ENCODE measurements at places on chromosomes 3 and 15.

DNA sequence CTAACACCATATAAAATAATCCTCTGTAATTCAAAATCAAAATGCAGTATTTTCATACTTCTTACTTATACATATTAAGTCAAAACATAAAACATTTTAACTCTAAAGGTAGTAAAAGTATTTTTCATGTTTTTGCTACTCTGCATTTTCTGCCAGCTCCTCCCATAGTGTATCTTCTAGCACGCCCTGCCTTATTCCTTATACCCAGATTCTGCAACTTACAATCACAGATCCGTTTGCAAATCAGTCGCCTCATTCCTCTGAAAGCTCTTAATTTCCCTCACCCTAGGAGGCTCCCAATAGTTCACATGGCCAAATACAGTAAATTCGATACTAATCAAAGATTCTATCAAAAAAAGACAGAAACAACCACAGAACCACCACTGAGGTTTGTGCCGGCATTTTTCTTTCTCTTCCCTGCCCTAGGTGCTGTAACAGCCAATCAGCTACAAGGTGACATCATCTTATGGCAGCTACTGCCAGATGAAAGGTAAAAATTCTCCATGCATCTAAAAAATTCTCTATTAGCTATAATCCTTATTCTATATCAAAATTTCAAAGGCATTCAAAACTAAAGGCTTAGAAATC lies 72.9 kb downstream of the CLASP2 start:
- peak; percentile 39 for DNase-seq

GRCh38 chr15:55526559-55527036 lies 18.6 kb upstream of the DNAAF4 start:
- DNase-seq = peak; percentile 59

DNA sequence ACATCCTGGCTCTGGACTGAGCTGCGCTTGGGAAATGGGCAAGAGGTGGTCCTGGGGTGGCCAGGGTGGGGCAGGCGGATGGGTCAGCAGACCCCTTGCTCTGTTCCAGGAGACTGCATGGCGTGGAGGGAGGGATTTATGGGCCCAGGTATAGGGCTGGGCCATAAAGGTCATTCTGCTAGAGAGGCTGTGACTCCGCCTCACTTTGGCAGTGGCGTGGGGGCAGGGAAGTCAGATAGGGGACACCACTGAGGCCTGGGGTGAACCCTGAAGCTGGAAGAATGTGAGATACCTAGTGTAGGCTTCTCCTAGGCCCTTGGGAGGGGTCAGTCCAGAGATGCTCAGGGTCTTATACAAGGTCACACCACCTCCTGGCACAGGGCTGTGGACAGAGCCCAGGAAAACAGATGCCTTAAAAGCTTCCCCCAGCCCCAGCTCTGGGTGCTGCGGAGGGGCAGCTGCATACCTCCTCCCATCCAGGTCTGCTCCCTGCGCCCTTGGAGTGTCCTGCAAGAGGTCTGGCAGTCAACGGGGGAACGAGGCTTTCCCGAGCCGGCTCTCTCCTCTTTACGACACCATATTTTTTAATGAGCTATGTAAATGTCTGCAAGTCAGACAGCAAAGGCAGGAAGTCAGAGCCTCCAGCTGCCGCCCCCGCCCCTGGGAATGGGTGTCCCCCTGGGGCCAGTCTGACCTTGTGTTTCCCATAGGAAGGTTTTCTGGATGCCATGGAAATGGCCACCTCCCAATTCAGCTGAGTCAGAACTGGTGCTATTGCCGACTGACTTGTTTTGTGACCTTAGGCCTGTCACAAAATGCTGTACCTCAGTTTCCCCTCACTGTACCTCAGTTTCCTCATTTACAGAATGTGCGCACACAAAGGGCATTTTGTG lies 26.3 kb downstream of the LINGO1 start:
- DNase-seq = peak; percentile 16

- peak; percentile 42 for DNase-seq
Observed at GRCh38 chr3:107206141-107206540, 171.1 kb upstream of the CCDC54 start.

DNA sequence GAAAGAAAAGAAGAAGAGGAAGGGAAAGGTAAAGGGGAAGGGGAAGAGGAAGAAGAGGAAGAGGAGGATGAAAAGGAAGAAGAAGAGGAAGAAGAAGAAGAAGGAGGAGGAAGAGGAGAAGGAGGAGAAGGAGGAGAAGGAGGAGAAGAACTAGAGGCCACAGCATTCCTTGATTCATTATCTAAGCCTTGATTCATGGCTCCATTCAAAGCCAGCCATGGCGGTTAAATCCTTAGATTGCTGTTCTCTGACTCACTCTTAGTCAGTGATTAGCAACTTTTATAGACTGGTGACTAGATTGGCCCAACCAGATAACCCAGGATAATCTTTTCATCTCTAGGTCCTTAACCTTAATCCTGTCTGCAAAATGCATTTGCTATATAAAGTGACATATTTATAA lies 47.6 kb downstream of the OSTN start:
- peak; percentile 77 for DNase-seq

GRCh38 chr3:156258301-156258700 lies 137.9 kb downstream of the KCNAB1 start:
- no peak for DNase-seq

DNA sequence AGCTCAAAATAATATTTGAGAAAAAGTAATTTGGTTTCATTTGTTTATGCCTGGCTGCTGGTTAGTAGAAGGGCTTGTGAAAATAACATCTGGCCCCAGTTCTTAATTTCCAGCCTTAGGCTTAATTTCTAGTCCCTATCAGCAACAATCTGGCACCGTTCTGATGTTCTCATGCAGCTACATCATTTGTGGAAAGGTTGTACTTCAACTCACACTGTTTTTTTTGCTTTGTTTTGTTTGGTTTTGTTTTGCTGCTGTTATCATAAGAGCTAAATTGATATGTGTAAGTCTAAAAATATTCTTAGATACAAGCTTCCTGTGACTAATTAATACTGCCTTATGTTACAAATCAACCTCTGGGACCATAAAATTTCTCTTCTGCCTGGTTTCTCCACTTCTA lies 8.9 kb downstream of the CPA3 start:
- DNase-seq = no peak

DNA sequence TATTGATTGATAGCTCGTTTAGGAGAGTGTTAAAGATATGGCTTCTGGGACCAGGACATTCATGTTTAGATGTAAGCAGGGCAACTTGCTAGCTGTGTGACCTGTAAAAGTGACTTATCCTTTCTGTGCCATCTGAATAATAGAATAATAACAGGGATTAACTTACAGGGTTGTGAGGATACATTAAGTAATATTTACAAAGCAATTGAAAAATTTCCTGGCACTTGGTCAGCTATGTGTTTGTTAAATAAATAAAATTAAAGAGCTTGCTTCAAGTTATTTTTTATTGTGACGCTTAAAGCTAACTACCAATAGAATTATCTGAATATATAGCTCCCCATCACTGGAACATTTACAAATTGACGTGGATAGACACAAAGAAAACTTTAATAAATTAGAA lies 287.9 kb upstream of the CDIN1 start:
- no peak for DNase-seq

GRCh38 chr3:116111765-116112164 lies 333.5 kb downstream of the LSAMP start:
- no peak for DNase-seq

GRCh38 chr15:101532865-101533264 lies 43.4 kb upstream of the PCSK6 start:
- DNase-seq = no peak

GRCh38 chr3:105653868-105654267 lies 214.9 kb downstream of the CBLB start:
- no peak for DNase-seq

DNA sequence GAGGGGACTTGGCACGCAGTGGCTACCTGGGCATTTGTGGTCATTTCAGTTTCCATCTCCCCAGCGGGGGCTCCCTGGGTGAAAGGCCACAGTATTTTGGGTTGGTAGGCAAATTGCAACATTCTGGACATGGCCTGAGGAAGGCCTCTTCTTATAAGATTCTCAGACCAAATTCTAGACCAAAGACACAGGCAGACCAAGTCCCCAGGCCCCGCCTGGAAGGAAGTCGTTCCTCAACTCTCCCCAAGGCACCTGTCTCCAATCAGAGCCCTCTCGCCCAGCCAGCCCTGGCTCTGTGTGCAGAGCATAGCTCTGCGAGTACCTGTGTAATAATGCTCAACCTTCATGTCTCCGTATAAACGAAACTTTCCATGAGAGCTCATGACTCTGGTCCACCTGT lies 53.1 kb downstream of the GRIP2 start:
- DNase-seq = no peak

DNA sequence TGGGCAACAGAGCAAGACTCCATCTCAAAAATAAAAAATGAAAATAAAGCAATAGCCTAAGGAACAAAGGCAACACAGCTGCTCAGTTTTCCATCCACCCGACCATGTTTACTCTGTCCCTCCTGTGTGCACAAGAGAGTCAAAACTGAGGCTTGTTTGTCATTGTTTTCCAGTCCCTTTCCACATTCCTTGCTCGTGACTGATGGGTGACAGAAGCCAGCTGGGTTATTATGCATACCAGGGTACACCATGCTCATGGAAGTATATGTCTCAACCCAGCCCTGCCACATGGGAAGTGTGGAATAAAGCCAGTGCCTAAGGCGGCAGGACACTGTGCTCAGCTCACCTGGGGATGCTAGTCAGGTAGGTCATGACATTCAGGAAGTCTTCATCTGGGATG lies 49.5 kb downstream of the MCF2L2 start:
- no peak for DNase-seq

DNA sequence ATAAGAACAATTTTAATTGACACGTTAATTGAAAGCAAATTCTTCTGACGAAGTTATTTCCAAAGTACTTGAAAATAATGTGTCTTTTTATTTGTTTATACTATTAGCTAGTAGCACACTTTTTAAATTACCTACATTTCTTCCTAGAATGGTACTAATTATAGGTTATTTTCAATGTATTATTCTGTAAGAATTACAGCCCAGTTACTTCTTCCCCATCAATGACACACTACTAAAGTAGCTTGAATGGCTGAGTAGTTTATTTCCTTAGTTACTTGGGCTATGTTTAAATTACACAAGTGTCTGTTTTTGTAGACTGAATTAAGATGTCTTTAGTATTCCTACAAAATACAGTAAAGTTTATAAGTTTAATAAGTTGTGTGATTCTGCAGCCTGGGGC lies 217.6 kb upstream of the IL12A start:
- no peak for DNase-seq

- DNase-seq = peak; percentile 40
Observed at GRCh38 chr15:95304151-95304946, 1026.2 kb upstream of the NR2F2 start.

GRCh38 chr3:73452729-73453128 lies 172.0 kb downstream of the PDZRN3 start:
- no peak for DNase-seq

DNA sequence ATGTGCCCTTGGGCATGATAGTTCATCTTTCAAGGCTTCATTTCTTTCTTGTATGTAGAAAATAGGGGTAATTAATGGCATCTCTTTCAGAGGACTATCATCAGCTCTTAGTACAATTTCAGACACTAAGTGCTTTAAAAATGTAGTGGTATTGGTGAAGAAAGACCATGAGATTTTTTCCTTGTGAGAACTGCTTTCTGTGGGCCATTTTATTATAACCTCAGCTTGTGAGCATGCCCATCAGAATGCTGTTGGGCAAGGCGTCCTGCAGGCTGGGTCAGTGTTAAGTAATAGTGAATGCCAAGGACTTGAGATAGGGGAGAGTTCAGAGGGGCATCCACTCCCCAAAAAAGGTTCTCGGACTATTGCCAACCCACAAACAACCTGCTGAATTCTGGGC lies 187.9 kb downstream of the GHSR start:
- peak; percentile 47 for DNase-seq

GRCh38 chr3:153840487-153840886 lies 280.7 kb upstream of the ARHGEF26 start:
- DNase-seq = no peak

DNA sequence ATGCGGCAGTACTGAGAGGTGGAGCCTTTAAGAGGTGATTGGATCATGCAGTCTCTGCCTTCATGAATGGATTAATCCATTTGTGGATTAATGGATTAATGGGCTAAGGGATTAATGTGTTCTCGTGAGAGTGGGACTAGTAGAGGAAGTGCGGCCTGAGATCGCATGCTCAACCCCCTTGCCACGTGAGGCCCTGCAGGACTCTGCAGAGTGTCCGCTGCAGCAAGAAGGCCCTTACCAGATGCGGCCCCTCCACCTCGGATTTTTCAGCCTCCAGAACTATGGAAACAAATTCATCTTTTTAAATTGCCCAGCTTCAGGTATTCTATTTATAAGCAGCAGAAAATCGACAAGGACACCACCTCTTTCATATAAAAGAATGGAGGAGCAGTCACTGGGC lies 148.8 kb downstream of the TPRA1 start:
- DNase-seq = no peak

GRCh38 chr3:189334064-189334920 lies 162.5 kb downstream of the TPRG1 start:
- no peak for DNase-seq

DNA sequence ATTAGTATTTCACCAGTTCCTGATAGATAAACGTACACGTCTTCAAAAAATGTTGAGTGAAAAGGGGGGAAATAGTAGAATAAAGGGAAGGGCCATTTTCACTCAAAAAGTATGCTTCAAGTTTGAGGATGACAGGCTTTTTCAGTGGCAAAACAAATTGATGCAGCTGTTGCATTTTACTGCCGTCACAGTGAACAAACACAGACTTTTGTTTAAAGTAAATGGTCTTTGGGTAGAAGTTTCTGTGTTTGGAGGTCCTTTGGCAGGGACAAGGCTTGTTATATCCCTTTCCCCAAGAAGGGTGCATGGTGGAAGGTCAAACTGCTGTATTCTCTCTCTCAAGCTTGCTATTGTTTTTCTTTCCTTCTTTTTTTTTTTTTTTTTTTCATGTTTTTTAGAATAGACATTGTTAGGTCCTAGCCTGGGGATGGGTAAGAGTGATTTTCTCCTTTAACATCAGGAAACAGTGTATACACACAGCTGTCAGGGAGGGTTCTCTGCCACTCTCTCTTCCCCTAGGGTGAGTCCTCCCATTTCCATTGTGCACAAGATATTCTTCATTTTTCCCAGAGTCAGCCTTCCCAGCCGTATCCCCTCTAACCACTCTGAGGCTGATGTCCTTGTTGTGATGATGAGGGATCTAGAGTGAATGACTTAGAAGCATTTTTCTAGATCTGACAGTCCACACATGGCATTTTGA lies 6.6 kb upstream of the SUCNR1 start:
- DNase-seq = peak; percentile 33

DNA sequence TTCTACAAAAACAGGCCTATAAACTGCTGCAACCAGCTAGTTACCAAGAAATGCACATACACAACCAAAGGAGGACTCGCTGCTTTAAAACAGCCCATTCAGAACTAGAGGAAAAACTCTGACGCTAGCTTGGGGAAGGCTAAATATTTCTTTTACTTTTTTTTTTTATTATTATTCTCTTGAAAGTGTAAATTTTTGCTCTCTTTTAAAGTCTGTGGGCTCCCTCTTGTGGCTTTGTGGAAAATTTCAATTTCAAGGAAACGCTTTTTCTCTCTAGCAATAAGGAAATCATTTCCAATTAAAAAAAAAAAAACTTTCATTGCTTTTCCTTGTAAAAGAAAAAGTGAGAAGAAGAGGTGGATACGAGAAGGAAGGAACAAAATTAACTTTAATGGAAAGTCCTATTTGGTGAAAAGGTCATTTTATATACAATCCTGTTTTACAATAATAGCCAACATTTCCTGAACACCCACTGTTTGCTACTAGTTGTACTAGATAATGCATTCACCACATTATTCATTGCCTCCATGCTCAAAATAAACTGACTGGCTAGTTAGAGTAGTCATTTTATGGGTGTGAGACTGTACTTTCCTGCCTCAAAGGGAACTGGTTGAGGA lies 51.2 kb upstream of the SAMMSON start:
- peak; percentile 43 for DNase-seq
